ENCODE measurements at places on chromosomes 1 and 21.
A peak's percentile ranks its signal among the peaks of the same experiment; 100 is the strongest.

DNA sequence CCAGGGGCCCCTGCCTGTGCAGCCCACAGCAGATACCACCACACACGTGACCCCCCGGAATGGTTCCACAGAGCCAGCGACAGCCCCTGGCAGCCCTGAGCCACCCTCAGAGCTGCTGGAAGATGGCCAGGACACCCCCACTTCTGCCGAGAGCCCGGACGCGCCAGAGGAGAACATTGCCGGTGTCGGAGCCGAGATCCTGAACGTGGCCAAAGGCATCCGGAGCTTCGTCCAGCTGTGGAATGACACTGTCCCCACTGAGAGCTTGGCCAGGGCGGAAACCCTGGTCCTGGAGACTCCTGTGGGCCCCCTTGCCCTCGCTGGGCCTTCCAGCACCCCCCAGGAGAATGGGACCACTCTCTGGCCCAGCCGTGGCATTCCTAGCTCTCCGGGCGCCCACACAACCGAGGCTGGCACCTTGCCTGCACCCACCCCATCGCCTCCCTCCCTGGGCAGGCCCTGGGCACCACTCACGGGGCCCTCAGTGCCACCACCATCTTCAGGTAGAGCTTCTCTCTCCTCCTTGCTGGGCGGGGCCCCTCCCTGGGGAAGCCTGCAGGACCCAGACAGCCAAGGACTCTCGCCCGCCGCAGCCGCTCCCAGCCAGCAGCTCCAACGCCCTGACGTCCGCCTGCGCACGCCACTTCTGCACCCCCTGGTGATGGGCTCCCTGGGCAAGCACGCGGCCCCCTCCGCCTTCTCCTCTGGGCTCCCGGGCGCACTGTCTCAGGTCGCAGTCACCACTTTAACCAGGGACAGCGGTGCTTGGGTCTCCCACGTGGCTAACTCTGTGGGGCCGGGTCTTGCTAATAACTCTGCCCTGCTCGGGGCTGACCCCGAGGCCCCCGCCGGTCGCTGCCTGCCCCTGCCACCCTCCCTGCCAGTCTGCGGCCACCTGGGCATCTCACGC, 51.0 kb downstream of the COL18A1 start:
- no peak for DNase-seq

DNA sequence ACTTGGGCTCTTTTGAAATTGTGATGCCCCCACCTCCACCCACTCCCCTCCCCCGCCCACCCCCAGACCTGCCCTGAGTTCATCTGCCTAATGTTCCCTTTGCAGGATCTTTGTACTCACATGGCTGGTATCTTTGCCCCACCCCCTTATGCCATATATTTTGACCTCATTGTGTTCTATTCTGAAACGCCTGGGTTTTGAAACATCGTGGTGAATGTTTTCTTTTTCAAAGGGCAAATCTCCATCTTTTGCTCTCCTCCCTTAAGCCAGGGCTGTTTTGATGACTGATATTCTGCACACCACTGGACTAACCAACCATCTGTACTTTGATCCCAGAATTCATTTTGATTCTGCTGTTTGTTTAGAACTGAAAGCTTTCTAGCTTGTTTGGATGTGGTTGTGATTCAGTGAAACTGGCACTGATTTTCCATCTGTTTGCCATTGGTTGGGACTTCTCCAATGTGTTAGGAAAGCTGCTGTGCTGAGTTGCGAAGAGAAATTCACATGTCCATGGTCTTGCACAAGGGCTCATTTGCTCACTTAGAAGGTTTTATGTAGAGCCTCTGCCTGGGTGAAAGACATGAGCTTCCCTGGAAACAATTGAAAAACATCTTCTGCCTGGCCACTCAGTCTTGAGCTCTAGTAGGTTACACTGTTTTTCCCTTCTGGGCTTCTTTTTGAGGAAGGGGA, 16.5 kb downstream of the SMAP2 start:
- DNase-seq, result no peak

GRCh38 chr1:192951691-192952460, 107.3 kb downstream of the UCHL5 start:
- peak; percentile 82 for DNase-seq

DNA sequence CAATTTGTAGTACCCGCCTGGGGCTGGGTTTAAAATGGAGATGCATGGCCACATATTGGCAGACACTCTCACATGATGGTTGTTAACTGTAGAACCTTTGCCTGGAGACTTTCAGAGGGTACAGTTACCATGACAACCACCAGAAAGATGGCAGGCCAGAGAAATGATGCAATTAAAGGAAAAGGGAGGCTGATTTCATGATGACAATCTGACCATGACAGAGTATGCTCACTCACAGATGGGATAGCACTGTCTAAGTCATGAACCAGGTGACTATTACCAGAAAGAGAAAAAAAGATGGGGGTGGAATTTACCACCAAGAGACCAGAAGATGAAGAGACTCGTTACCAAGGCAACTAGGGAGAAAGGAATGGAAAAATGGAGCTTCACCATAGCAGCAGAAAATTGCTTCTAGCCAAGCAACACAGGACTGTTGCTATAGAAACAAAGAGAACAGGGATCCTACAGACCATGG, 3.5 kb upstream of the TRIT1 start:
- DNase-seq, result no peak

- no peak for DNase-seq
Measured at GRCh38 chr1:173925306-173926242, 8.4 kb upstream of the SERPINC1 start.

DNA sequence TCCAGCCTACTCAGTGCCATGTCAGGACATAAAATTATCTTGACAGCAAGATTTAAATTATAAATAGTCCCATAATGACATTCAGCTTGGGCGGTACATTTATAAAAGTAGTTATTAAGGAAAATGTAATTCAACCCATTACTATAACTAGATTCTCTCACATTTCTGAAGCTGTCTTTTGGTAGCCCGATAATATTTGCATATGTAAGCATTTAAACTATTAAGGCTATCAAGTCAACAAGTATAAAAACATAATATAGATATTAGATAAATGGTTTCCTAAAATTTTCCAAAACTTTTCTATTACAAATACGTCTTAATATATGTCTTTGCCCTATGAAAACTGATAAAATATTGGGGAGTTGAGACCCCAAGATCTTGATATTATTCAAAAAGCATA, 21.6 kb upstream of the GPR52 start:
- no peak for DNase-seq

DNA sequence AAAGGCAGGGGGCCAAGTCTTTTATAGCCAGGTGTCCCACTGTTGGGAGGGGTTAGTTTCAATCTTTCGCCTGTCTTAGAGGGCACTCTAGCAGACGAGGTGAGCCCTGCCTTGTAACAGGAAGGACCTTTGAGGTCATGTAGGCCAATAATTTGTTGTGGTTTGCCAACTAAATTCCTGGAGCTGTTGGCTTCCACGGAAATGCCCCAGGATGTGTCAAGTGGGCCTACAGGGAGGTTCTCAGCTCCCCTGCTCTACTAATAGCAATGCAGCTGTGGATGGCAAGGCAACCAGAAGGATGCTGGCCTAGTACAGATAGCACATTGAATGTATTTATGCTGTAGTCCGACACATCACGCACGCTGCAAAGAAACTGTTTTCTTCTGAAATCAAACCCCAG, 22.3 kb upstream of the CASQ2 start:
- DNase-seq, result no peak

GRCh38 chr1:91776068-91776794, 109.7 kb downstream of the TGFBR3 start:
- no peak for DNase-seq

- peak; percentile 43 for DNase-seq
Measured at GRCh38 chr21:31198575-31198974, 145.5 kb downstream of the TIAM1 start.

- peak; percentile 54 for DNase-seq
Measured at GRCh38 chr1:248618878-248619277, 16.0 kb downstream of the OR2T11 start.

GRCh38 chr1:208192995-208193394, 51.2 kb downstream of the PLXNA2 start:
- no peak for DNase-seq

DNA sequence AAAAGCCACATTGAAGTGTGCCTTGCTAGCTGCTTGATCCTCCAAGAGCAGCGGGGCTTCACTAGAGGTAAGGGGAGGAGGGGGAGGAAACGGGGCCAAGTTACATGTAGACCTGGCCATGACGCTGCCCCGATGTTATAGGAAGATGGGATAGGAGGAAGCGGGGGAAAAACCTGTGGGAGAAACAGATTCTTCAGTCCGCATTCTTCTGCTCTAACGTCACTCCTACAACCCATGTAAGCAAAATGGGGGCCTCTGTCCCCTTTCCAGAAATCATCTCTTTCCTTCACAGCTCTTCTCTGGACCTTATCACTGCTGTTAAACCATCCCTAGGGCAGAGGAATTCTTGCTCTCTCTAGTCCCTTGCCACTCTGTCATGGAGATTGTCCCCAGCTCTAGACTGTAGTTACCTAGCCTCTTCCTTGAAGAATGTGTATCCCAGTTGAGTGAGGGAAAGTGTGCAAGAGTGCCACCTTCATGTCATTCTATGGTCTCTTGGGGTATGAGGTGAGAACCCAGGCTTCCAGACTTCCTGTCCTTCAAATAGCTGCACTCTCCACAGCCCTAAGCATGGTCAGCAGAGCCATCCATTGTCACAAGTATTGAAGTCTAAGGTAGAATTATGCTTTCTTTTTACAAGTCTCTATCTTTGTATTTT, 11.4 kb downstream of the PLEKHO1 start:
- DNase-seq, result peak; percentile 23

DNA sequence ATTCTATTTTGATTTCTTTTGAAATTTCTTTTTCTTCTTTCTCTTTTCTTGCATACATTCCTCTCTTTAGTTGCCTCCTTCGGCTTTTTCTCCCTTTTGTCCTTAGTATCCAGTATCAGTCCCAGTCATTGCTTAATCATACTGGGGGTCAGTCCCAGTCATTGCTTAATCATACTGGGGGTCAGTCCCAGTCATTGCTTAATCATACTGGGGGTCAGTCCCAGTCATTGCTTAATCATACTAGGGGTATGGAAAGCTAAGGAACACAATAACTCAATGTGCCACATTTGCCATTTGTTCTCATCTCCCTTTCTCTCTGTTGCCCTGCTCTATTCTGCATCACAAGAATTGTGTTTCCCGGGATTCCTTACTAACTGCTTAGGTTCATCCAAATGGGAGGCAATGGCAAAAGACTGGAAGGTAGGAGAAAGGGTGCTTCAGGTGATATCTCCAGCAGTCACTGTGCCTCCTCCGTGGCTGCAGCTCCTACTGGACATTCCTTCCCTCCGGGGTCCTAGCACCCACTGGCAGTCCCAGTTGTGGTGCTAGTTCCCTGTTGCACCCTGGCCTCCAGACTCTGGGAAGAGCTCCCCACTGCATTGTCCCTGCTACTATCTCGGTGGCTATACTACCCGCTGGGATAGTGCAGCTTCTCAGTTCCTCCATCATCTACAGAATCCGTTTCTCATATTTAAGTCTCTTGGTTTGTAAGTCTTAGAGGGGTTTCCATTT, 32.6 kb upstream of the LAMC1 start:
- DNase-seq, result peak; percentile 61

DNA sequence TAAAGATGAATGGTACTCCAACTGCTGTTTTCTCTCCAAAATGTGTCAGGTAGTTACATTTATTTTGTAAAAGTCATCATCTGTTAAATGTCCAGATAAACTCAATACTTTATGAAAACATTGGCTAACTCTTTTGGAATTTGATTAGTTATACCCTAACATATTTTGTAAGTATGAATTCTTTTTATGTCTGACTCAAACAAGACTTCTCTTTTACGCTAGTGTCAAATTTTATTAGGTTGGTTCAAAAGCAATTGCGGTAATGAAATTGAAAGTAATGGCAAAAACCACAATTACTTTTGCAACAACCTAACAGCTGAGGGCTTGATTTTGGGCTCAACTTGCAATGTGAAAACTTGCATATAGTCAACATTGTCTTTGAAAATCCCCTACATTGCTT, 41.0 kb upstream of the USP25 start:
- DNase-seq, result peak; percentile 78

- no peak for DNase-seq
Measured at GRCh38 chr1:101003012-101003650, 22.5 kb downstream of the DPH5 start.
